Neural crest cell (in vitro differentiated cells): ENCODE measurements at places on chromosomes 4 and X.

GRCh38 chr4:42865572-42866189 is 26.8 kb upstream of the GRXCR1 start:
- peak; percentile 61 for DNase-seq

DNA sequence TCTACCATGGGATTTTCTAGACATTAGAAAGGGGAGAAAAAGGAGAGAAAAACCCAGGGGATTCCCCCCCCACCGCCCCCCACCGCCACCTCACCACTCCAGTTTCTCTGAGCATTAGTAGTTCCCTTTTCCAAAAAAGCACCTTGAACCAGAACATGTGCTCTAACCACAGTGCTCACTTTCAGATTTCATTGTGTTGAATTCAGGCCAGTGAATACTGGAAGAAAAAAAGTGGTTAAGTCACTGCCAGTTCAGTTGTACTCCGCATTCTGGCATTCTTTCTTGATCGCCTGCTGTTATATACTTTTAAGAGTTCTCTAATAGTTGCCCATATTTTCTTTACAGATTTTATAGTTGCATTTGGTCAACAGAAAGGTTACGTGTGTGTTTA is 40.9 kb downstream of the JADE3 start:
- DNase-seq, result no peak

GRCh38 chr4:71814433-71814832 is 30.6 kb upstream of the GC start:
- DNase-seq, result no peak

- DNase-seq, result no peak
These were observed 60.4 kb downstream of the F11 start for GRCh38 chr4:186326391-186326790.

- no peak for DNase-seq
These were observed 94.4 kb downstream of the ARHGAP10 start for GRCh38 chr4:147826288-147826646.

DNA sequence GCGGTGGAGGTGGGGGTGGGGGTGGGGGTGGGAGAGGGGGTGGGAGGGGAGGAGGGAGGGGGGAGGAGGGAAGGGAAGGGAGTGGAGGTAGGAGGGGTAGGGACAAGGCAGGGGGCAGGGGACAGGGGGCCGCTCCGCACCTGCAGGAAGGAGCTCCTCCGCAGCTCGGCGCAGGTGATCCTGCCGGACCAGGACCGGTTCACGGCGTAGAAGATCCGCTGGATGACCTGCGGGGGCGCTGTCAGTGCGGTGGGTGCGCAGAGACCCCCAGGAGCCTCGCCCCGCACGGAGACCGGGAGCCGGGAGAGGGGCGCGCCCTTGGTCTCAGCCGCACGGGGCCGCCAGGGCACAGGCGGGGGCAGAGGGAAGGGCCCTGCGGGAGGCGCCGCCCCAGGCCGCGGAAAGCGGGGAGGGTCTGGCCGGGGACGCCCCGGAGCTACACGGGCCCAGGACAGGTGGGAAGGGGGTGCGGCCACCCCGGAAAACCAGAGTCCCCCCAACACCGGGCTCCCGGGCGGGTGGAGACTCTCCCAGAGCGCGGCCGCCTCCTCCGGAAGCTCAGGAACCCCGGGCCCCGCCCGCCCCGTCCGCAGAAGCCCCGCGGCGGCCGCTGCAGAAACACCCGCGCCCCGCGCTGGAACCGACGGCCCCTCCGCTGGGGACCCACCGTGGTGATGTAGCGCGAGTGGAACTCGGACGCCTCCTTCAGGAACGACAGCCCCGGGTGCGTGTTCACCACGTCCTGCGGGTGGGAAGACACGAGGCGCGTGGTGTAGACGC is 27.6 kb upstream of the GTPBP6 start:
- no peak for DNase-seq

DNA sequence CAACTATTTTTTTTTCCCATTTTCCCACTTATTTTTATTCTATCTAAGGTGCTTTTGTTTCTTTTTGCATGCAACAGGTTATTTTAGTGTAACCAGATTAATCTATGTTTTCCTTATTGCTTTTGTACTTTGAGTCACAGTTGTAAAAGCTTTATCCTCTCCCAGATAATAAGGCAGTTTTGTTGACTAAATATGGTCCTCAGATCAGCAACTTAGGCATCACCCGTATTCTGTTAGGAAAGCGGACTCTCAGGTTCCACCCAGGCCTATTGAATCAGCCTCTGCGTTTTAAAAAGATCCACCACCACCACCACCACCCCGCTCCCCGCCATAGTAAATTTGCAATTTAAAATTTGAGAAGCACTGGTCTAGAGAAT is 58.6 kb upstream of the USP9X start:
- no peak for DNase-seq

DNA sequence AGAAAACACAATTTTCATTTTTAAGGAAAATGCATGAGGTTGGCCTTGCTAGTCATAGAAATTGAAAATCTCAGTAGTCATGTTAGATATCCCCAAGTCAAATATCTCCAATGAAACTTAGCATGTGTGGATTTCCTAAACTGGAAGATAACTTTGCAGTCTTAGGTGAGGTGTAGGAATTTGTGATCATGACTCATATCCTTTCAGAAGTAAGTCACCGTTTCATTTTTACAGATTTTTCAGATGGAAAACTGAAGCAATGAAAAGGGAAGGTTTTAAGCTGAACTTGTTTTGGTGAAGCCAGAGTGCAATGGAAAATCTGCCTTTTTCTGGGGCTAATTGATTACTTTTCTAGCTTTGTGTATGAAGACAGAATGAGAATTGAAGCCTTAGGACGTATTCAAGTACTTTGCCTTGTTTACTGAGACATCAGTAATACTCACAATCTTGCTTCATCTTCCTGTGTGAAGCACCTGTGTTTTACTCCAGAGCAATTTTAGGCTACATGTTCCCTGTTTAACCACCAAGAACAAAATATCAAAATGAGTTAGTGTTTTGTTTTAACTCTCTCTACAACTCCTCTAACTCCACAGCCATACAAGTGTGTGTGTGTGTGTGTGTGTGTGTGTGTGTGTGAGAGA is 1662.8 kb upstream of the ADGRL3 start:
- DNase-seq, result no peak

DNA sequence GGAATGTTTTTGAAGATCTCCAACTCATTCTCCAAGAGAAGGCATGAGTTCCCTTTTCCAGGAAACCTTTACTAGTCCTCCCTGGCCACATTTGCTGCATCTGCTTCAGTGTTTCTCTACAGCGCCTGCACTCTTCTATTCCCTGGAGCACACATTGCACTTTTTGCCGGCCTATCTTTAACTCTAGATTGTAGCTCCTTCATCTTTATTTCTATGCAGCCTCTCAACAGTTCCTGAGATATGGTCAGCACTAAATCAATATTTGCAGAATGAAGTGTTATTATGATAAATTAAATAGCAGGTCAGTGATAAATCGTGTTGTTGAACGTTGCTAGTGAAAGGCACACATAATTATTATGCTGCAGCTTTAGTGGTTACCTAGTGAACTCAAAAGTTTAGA is 88.3 kb downstream of the VCX3A start:
- DNase-seq, result no peak

- DNase-seq, result no peak
These were observed 25.7 kb downstream of the SGMS2 start for GRCh38 chr4:107850438-107850837.

DNA sequence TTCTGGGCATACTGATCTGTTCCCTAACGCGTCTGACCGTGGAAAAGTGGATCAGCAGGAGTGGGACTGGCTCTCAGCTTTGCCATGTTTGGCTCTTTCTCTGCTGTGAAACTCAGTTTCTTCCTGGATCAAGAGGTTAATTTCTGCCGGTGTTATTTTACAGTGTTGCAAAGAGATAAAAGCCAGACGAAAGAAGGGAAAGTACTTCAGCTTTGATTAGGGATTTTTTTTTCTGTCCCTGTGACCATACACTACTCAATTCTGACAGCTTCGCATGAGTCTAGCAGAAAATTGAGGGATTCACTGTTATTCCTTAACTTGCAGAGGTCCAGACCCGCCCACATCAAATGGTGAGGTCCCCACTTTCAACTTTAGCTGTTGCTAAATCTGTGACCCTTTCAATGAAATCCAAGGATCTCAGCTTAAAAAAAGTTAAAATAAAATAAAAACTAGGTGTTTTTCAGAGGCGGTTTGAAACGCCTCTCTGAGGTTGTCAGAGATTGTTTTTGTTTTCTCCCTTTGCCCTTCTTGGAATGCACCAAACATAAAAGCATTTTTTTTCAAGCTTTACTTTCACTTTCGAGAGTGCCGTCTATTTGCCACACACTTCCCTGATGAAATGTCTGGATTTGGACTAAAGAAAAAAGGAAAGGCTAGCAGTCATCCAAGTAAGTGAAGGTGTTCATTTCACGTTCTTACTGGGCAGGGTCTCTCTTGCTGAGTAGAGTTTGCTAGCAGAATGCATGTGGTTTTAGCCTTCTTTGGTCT is at the start of gene TLR3:
TSS of gene TLR3 (plus strand) at position 576 of the 768 bp plus-strand sequence. CDS start 7,464 bp downstream, outside the sequence.
- no peak for DNase-seq

- no peak for DNase-seq
These were observed 162.2 kb downstream of the BCOR start for GRCh38 chrX:39935411-39936064.

- DNase-seq, result no peak
These were observed 45.9 kb downstream of the PDGFRA start for GRCh38 chr4:54274795-54275665.

DNA sequence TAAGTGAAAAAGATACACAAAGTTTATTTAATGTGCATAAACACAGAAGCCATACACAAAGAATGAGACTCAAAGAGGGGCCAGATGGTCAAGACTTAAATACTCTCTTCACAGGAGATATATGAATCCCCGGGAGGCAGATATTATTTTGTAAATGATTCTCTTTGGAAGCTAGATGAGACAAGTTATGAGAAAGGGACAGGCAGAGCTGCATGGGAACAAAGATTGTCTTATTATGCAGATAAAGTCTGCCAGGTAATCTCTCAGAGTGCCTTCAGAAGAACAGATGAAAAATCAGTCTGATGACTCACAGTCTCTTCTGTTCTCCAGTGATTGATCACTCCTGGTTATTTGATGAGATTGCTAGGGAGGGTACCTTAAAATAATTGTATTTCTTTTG is 89.0 kb downstream of the NAF1 start:
- no peak for DNase-seq
